Left colon (tissue), 2 donors: ENCODE measurements at places on chromosomes 3 and 15. TPM values are rescaled to one million over a fixed set of nuclear protein-coding genes. Genes with fewer than 3 reads are reported as not detected.
A peak's percentile ranks its signal among the peaks of the same experiment; 100 is the strongest.

The ZNF770 gene
- 20.1 TPM for total RNA-seq

The PTPN9 gene
- 39.6 TPM for total RNA-seq

The SCAMP2 gene
- 188 TPM for total RNA-seq

The ST8SIA2 gene
- 0.81 TPM for total RNA-seq

The OR5K2 gene
- total RNA-seq: not detected

The RASL12 gene
- total RNA-seq: 9.2 TPM

The TBC1D23 gene
- 50.9 TPM for total RNA-seq

The RBM15B gene
- total RNA-seq: 33.4 TPM

The CEP19 gene
- total RNA-seq: 0.78 TPM

The HAPLN3 gene
- 2.0 TPM for total RNA-seq

GRCh38 chr3:67657192-67657591 lies 2.8 kb upstream of the SUCLG2 start:
- no peak for DNase-seq

DNA sequence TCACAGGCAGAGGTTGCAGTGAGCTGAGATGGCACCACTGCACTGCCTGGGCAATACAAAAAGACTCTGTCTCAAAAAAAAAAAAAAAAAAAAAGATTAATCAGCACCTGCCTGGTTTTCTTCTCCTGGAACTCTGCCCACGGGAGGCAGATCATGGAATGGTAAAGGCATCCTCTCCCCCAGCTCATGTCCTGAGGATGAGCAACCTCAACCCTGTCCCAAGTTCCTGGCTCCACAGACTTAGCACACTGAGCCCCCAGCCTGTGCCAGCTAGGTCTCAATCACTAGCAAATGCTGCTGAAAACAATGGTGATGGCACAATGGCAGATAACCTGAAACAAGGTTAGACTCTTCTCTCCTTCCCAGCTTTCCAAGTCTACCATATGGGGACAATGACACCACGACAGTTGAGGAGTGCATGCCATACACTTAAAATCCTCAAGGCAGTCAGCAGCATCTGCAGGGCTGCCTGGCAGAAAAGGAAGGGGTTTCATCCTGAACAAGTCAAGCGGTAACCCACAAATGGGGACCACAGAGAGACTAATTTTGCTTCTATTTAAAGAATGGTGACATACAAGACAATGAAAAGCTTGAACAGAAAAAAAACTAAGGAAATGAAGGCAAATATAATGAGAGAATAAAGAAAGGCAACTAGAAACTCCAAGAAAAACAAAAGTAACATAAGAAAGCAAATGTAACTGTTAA lies 4.8 kb downstream of the CLN6 start:
- DNase-seq: no peak

GRCh38 chr3:130088061-130088460 lies 6.4 kb downstream of the ALG1L2 start:
- DNase-seq: no peak

DNA sequence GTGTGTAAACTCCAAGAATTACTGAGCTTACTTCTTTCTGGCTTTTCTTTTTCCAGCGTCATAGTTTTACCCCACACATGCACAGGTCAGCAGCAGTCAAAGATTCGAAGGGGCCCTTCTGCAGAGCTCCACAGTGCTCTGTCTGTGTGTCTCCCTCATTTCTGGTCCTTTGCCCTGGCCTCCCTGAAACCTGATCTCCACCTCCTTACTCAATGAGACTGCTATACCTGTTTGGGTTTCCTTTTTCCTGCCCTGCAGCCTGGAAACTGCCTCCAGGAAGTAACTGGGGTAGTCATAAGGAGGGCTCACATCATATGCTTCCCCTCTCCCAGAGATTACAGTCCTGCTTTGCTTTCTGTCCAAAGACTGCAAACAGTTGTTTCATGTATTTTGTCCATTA lies 82.8 kb upstream of the TNIK start:
- DNase-seq: no peak

- no peak for DNase-seq
These were observed 14.7 kb downstream of the FILIP1L start for GRCh38 chr3:100099621-100100020.

DNA sequence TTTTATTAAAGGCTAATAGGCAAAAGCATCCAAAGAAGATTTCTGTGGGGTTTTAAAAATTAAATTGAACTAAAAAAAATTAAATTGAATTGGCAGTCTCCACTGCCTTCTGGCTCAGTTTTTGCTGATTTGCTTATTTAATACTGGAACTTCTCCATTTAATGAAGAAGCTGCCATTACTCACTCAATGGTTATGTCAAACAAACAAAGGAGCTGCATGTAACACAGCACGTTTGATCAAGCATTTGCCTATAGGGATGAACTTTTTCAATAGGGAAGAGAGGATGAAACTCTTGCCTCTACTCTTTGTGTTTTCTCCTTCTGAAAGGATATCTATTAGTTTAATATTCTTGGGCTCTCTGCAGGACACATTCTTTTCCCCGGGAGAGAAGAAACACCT lies 4.8 kb upstream of the HCLS1 start:
- no peak for DNase-seq

DNA sequence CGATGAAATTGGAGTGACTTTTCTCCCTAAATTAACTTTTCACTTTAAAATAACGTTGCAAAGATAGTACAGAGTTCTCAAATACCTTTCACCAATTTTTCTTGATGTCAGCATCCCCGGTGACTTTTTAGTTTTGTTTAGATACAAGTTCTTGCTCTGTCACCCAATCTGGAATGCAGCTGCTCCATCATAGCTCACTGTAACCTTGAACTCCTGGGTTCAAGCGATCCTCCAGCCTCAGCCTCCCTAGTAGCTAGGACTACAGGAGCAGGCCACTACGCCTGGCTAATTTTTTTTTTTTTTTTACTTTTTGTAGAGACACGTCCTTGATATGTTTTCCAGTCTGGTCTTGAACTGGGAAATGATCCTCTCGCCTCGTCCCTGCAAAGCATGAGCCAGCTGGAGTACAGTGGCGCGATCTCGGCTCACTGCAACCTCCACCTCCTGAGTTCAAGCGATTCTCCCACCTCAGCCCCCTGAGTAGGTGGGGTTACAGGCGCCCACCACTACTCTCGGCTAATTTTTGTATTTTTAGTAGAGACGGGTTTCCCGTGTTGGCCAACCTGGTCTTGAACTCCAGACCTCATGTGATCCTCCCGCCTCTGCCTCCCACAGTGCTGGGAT lies 747 bp downstream of the NSUN3 start:
- no peak for DNase-seq

DNA sequence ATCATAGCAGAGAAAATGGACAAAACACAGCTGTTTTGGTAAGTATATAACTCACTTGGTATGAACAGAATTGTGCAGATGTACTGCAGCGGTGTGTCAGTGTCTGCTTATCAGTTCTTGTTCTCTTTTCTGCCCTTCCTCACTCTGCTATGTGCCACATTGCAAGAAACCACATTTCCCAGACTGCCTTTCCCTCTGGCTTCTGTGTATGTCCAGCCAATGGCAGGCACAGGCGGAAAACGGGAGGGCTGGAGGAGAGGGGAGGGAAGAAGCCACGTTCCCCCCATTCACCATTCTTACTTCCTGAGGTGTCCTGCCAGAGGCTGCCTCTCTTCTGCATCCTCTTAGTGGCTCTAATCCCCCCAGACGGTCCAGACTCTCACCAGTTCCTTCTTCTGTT lies 15.4 kb downstream of the HHLA2 start:
- DNase-seq: no peak

DNA sequence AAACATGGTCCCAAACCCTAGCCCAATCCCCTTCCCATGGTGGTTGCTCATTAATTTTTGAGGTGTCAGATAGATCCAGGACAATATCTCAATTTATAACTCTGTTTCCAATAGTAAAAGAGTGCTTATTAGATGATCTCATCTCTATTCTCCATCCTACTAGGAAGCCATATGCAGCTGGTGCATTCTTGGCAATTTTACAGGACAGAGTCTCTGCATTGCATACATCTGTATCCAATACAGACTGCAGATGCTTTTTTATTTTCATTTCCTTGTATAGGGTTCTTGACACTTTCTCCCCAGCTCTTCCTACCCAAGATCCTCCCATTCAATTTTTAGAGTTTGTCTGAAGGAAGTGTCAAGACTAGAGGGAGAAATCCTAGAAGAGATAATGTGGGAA lies 194.8 kb upstream of the DPH6 start:
- DNase-seq: no peak

DNA sequence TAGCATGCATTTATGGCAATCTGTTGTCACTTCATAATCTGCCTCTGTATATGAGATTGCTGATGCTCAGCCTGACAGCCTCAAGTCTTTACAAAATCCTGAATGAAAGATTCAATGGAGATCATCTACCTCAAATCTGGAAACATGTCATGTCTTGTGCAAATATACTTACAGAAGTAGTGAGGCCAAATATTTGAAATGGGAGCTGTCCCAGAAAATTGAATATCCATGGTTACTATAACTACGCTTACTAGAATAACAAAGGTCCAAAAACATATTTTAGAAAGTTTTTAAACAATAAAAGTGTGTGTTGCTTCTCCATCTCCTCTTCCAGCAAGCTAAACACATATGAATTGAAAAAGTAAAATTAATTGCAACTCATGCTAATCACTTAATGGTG lies 133.2 kb upstream of the DPH6 start:
- no peak for DNase-seq

DNA sequence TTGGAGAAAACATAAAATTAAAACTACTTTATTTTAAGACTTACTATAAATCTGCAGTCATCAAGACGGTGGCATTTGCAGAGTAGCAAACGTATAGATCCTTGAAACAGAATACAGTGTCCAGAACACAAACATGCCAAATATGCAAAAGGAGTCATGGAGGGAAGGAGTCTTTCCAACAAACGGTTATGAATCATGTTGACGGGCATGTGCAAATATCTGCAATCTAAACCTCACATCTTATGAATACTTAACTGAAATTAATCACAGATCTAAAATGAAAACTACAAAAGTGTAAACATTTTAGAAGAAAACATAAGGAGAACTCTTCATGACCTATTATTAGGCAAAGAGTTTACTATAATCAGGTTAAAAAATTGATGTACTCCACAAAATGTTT lies 69.4 kb downstream of the TFRC start:
- no peak for DNase-seq

GRCh38 chr3:60826511-60826910 lies 424.7 kb downstream of the FHIT start:
- no peak for DNase-seq

GRCh38 chr3:19146685-19147650 lies 1.3 kb upstream of the KCNH8 start:
- DNase-seq: peak; percentile 87

GRCh38 chr15:35958021-35958420 lies 412.1 kb upstream of the DPH6 start:
- DNase-seq: no peak

GRCh38 chr15:89227425-89227824 lies 6.0 kb upstream of the RLBP1 start:
- no peak for DNase-seq

GRCh38 chr3:138366006-138366759 lies 17.8 kb downstream of the MRAS start:
- no peak for DNase-seq

DNA sequence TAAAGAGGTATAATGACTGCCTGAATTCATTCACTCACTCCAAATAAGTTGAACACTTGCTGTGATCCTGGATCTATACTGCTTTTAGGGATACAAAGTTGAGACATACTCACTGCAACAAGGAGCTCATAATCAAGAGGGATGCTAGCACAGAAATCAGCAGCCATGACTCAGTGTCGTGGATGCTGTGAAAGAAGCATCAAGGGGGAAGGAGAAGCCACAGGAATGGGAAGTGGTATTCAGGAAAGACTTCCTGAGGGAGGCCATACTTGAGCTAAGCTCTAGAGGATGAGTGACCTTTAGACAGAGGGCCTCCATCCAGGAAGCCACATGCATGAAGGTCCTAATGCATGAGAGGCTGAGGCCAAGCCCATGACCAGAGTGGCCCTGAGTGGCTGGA lies 245.7 kb upstream of the RORA start:
- no peak for DNase-seq

DNA sequence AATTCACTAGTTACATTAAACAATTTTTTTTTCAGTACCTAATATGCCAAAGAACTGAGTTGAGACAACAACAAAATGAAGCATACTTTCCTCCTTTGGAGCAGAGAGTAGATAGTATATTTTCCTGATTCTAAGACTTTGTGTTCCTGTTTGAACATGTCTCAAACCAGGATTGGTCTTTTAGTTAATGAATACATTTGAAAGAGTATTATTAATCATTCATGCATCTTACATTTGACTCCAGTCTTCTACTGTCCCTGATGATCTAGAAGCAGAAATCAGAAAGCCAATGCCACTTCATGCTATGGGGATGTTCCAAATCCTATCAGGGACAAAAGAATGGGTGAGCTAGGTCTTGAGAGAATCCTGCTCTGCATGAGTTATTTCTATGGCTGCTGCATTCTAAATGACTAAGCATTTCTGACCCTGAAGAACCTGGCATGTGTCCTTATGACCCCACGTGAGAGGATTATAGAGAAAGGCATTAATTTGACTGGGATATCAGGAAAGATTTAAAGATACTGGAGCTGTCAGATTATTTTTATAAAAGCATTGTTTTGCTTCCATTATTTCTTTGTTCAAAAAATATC lies 32.9 kb upstream of the MBNL1 start:
- DNase-seq: no peak

DNA sequence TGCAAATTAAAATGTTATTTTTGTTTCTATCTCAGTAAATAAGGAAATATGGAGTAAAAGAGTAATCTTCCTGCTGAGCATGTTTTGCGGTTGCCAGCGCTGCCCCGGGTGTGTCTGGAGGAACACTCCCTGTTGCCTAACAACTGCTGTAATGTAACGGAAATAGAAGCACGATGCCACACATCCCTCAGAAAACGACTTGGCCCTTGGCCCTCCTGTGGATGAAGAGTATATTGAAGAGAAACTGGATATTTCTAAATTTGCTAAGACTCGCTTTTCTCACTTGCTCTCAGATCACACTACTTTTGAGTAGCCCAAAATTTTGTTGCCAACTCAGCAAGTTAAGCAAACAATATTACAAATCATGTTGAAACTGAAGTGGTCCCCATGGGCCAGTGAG lies 18.9 kb downstream of the CX3CR1 start:
- DNase-seq: peak; percentile 54

GRCh38 chr3:119759962-119760361 lies 21.9 kb upstream of the NR1I2 start:
- no peak for DNase-seq

- no peak for DNase-seq
These were observed 40.9 kb downstream of the GNB4 start for GRCh38 chr3:179410331-179410730.

GRCh38 chr3:112467539-112467938 lies 31.7 kb downstream of the BTLA start:
- DNase-seq: no peak

- no peak for DNase-seq
These were observed 198.3 kb downstream of the OTOL1 start for GRCh38 chr3:161694682-161695564.
